ENCODE measurements at places on chromosomes 1 and 21.

GRCh38 chr1:19066248-19066873 is 109.9 kb upstream of the IFFO2 start:
- no peak for DNase-seq

GRCh38 chr1:30192969-30193630 is 530.3 kb downstream of the MATN1 start:
- DNase-seq: no peak

DNA sequence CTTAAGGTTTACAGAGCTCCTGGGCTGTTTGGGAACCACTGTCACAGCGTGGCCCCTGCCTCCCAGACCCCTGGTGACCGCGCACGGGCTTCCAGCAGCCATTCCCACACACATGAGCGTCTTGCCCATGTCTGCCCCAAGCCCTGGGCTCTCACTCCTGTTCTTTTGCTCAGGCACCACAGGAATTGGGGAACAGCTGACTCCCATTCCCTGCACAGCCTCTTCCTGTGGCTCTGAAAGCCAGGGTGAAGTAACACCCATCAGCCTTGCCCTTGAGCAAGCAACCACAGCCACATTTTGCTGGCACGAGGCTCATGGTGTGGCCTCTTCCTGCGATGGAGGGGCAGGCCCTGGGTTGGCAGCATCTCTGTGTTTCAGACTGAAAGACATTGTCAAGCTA is 14.3 kb upstream of the GPR157 start:
- DNase-seq: no peak

GRCh38 chr1:183719289-183719688 is 66.2 kb upstream of the APOBEC4 start:
- peak; percentile 77 for DNase-seq

GRCh38 chr1:16905110-16905867 is 9.5 kb downstream of the RNU1-2 start:
- no peak for DNase-seq

DNA sequence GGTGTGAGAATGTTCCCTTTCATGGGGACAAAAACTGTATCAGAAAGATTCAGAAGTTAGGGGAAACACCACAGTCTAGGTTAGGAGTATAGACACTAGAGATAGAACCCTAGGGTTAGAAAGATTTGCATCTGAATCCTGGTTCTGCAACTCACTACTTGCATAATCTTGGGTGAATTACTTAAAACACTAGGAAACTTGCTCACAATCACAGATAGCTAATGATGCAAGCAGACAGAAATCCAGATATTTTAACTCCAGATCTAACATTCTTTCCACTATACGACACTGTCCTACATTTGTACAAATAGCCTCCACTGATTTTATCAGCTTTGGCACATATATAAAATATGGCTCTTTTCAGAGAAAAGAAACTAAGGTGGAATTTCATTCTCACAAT is 30.8 kb upstream of the GLIS1 start:
- no peak for DNase-seq

DNA sequence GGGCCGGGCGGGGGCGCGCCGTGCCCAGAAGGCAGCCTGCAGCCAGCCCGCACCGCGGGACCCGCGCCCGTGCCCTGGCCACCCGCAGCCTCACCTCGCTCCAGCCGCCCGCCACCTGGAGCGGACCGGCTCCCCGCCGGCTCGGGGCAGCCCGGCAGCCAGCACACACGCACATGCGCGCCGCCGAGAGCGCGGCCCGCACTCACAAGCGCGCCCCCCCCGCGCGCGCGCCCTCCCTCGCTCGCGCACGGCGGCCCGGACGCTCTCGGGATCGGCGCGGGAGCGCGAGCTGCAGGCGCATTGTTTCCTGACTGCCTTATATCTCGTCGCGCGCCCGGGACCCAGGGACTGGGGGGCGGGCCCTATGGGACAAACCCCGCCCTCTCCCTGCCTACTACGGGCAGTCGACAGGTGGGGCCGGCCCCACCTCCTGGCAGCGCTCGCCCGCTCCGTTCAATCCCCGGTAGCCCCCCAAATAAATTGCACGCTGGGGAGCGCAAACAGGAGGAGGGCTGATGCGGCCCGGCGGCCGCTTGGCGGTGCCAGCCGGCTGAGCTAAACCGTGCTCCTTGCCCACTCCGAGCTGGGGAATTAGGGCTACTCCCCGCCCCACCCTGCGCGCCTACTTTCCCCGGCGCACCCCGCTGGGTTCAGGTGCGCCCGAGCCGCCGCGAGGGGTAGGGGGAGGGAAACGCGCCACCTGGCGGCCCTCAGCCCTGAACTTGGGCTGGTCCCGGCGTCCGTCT is at the start of gene MYCL:
MYCL (minus strand) TSS at position 204 of the 746 bp plus-strand sequence. CDS start 483 bp downstream, outside the sequence.
- peak; percentile 91 for DNase-seq

GRCh38 chr1:33515112-33515511 is 42.7 kb downstream of the ZSCAN20 start:
- no peak for DNase-seq

DNA sequence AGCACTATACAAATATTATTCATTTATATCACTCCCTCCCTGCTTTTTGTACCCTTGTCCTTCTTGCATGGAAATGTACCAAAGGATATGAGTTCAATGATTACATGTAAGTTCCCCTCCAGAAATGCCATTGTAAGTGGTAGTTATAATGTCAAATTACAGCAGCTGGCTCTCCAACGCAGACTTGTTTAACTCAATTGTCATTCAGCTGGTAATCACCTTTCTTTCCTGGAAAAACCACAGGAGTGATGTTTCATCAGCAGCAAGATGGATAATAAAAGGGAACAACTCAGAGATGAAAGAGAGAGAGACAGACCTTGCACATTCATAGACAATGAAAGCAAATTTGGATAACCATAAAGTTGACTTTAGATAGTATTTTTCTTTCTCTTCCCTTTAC is 578.6 kb upstream of the PBX1 start:
- DNase-seq: no peak

GRCh38 chr1:147897029-147897752 is 5.4 kb upstream of the GJA8 start:
- no peak for DNase-seq

- no peak for DNase-seq
Observed at GRCh38 chr1:157798211-157798610, 21.3 kb upstream of the FCRL2 start.

DNA sequence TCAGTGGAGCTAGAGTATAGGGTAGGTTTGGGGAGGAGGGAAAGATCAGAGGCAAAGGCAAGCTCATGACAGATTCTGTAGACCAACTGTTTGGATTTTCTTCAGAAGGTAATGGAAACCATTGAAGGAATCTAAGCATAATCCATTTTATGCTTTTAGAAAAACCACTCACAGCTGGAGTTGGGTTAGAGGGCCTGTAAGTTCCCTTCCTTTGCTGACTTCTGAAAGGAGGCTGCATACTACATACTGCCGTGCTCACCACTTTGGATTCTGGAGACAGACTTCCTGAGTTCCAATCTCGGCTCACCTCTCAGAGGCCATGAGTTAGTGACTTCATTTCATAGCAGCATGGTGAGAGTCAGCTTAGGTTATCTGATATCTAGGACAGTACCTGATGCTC is 6.4 kb upstream of the SYT2 start:
- no peak for DNase-seq

GRCh38 chr1:8345621-8346415 is 27.9 kb downstream of the SLC45A1 start:
- DNase-seq: peak; percentile 23

DNA sequence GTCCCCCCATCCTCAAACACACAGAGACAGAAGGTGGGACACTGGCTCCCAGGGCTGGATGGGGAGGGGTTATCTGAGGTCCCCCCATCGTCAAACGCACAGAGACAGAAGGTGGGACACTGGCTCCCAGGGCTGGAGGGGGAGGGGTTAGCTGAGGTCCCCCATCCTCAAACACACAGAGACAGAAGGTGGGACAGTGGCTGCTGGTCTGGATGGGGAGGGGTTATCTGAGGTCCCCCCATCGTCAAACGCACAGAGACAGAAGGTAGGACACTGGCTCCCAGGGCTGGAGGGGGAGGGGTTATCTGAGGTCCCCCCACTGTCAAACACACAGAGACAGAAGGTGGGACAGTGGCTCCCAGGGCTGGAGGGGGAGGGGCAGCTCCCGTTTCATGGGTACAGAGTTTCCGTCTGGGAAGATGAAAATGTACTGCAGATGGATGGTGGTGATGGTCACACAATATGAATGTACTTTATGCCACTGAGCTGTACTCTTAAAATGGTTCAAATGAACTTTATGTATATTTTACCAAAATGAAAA is 69.2 kb downstream of the SCCPDH start:
- no peak for DNase-seq

DNA sequence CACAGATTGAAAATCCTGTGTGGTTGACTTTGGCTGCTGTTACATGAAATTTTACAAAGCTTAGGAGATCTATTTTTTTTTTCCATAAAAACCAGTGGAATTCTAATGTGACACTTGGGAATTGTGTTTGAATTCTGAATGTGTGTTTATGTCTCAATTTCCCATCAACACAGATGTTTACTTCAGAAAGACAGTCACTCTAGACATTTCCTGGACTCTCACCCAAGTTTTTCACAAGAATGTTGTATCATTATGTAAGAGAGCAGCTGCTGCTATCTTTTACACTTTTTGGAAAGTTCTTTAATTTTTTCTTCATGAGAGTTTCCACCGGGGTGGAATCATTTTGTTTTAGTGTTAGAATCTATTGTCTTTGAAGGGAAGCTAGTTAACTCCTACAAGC is 210.1 kb downstream of the GIPC2 start:
- no peak for DNase-seq

GRCh38 chr1:240109130-240109529 is 17.4 kb downstream of the FMN2 start:
- no peak for DNase-seq

DNA sequence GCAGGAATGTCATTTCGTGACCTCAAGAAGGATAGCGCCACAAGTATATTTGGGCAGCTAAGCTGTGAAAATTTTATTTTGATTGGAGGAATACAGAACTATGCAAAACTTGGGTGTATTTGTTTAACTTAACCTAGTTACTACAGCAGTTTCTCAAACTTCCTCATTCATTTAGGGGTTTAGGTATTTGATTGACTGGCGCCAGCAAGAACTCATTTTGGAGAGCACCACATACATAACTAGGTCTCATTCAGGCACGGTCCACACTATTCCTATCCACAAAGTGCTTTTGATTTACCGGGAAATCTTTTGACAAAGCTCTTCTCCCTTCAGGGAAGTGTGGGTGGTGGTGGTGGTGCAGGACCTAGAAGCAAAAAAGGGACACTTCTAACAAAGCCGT is 155.1 kb upstream of the NRIP1 start:
- DNase-seq: no peak

DNA sequence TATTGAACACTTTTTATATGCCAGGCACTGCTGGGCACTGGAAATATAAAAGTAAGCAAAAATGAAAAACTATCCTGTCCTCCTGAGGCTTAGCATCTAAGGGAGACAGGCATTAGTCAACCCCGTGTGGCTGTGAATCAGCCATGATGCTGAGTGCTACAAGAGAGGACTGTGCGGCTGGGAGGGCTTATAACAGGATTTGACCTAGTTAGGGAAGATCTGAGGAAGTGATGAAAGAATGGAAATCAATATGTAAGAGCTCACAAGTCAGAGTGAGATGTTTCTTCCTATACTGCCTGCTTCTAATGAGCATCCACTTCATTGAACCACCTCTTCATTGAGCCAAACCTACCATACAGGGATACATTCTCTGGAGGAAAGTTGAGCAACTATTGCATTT is 15.1 kb downstream of the TRIM45 start:
- DNase-seq: no peak

- DNase-seq: no peak
Observed at GRCh38 chr1:99738858-99739465, 27.5 kb downstream of the FRRS1 start.

DNA sequence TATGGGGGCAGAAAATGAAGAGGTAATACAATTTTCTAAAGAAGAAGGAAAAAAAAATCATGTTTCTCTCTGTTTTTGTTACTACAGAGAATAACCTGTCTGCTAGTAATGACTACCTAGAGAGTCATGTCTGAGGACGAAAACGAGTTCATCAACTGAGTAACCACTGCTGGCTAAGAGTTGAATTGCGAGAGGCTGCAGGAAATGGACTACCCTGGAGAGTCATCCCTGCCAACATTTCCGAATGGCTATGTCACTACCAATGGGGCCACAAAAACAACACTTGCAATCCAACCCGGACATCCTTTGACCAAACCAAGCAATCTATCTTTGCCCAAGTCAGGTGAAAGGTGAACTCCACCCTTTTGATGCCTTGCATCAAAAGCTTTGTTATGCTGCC is 120.6 kb downstream of the FCRL5 start:
- DNase-seq: no peak

DNA sequence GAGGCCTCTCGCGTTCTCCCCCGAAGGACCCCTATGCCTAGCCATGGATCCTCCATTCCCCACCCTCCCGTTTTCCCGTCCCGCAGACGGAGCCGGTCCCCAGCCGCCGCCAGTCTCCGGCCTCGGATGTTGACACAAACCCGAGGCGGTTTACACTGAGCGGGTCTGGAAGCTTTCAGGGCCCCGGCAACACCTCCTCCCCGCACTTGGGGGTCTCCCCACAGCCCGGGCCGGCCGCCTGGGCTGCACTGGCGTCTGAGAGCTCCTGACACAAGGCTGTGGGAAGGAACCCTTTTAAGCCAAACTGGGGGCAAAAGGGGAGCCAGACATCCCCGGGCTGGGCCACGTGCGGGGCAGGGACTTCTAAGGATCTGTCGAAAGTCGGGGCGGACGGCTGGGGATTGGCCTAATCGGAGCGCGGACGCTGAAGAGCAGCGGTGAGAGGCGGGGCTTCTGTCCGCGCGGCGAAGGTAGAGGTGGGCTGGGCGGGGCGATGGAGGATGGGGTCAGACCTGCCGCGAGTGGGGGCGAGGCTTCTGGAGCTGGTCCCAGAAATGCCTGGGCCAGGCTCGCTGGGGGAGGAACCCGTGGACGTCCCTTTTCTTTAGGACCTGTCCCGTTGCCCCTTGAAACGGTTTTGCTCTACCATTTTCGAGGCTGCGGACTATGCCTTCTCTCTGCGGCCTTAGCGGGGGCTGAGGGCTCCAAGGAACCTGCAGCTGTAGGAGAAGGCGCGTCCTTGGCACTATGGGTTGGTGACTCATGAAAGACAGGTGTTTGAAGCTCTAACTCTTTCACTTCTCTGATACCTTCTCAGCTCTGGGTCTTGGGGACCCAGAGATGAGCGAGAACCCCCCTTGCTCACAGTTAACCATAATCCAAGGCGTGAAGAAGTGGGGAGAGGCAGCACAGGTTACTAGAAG is 1.2 kb upstream of the HPCAL4 start:
- DNase-seq: no peak

GRCh38 chr1:160101717-160102522 is 3.5 kb upstream of the IGSF8 start:
- no peak for DNase-seq

GRCh38 chr1:46472498-46473181 is 17.0 kb upstream of the DMBX1 start:
- no peak for DNase-seq

- no peak for DNase-seq
Observed at GRCh38 chr1:239891621-239892358, 199.9 kb upstream of the FMN2 start.

- DNase-seq: no peak
Observed at GRCh38 chr1:211640301-211640630, 35.2 kb downstream of the NEK2 start.
